Esophagus (tissue), 2 donors: ENCODE measurements at places on chromosomes 3 and 15. TPM values are rescaled to one million over a fixed set of nuclear protein-coding genes. Genes with fewer than 3 reads are reported as not detected.

Gene POLQ
- polyA plus RNA-seq = 3.2 TPM

Gene TEX264
- polyA plus RNA-seq = 46.7 TPM

Gene CRTC3
- 7.1 TPM for polyA plus RNA-seq

Gene GJD2
- not detected for polyA plus RNA-seq

Gene PLA2G4F
- 12.9 TPM for polyA plus RNA-seq

Gene EFCC1
- 0.96 TPM for polyA plus RNA-seq

Gene SPPL2A
- 21.7 TPM for polyA plus RNA-seq

Gene TMEM212
- not detected for polyA plus RNA-seq

Gene LRTM1
- not detected for polyA plus RNA-seq

Gene DUSP7
- 18.2 TPM for polyA plus RNA-seq

Gene ST8SIA2
- not detected for polyA plus RNA-seq

Gene CCR9
- polyA plus RNA-seq = not detected

Gene COL6A6
- 0.02 TPM for polyA plus RNA-seq

Gene KLF15
- 8.2 TPM for polyA plus RNA-seq

Gene LNP1
- polyA plus RNA-seq = 0.41 TPM

Gene ALS2CL
- polyA plus RNA-seq = 95.0 TPM

Gene COMMD2
- 12.5 TPM for polyA plus RNA-seq

Gene CHP1
- polyA plus RNA-seq = 63.6 TPM

Gene ZNF80
- polyA plus RNA-seq = 0.05 TPM

Gene PSTPIP1
- 2.5 TPM for polyA plus RNA-seq

Gene FBXO40
- polyA plus RNA-seq = not detected

Gene TRPC1
- 2.5 TPM for polyA plus RNA-seq

Gene ACSBG1
- polyA plus RNA-seq = 0.10 TPM

Gene USP13
- 1.1 TPM for polyA plus RNA-seq

Gene HYKK
- polyA plus RNA-seq = 2.9 TPM

Gene PLIN1
- 0.73 TPM for polyA plus RNA-seq

Gene ERICH6
- not detected for polyA plus RNA-seq

Gene UPK1B
- polyA plus RNA-seq = 1.5 TPM

Gene XYLB
- polyA plus RNA-seq = 1.3 TPM

Gene ADAMTS17
- 2.1 TPM for polyA plus RNA-seq

Gene LRRC31
- polyA plus RNA-seq = not detected

Gene CISH
- 7.0 TPM for polyA plus RNA-seq

Gene LYZL4
- not detected for polyA plus RNA-seq

Gene FSIP1
- 0.21 TPM for polyA plus RNA-seq

Gene CASR
- polyA plus RNA-seq = not detected

Gene IL17RD
- 0.31 TPM for polyA plus RNA-seq

Gene C3orf49
- polyA plus RNA-seq = not detected

Gene SPINK8
- polyA plus RNA-seq = 2.6 TPM

Gene CP
- polyA plus RNA-seq = 2.2 TPM

Gene NPAP1
- under 0.01 TPM for polyA plus RNA-seq

Gene NLGN1
- polyA plus RNA-seq = 0.46 TPM

Gene HYAL1
- 3.2 TPM for polyA plus RNA-seq

Gene RTP1
- polyA plus RNA-seq = not detected

Gene DNAJA4
- 11.8 TPM for polyA plus RNA-seq

Gene COMMD4
- polyA plus RNA-seq = 52.4 TPM

Gene SLC27A2
- polyA plus RNA-seq = 2.0 TPM

Gene LTK
- 0.31 TPM for polyA plus RNA-seq

Gene COLQ
- polyA plus RNA-seq = 0.47 TPM

Gene PRTG
- polyA plus RNA-seq = 0.02 TPM
